ENCODE measurements at places on chromosomes 5 and 9. TPM values are rescaled to one million over a fixed set of nuclear protein-coding genes. Genes with fewer than 3 reads are reported as not detected.

Gene IL5
- not detected for total RNA-seq

Gene SPEF2
- 31.1 TPM for total RNA-seq

Gene GRXCR2
- not detected for total RNA-seq

Gene NMUR2
- 0.22 TPM for total RNA-seq

Gene SPATA9
- not detected for total RNA-seq

Gene PTCD2
- total RNA-seq: 10.1 TPM

Gene PCDHB13
- 11.2 TPM for total RNA-seq

Gene ROPN1L
- total RNA-seq: 3.6 TPM

Gene DOCK8
- total RNA-seq: 33.6 TPM

Gene THBS4
- total RNA-seq: 217 TPM

Gene ANKRD20A1
- 7.1 TPM for total RNA-seq

All from camera-type eye (tissue), 1 donor.